Stimulated activated CD4-positive, alpha-beta T cell treated with anti-CD3 and anti-CD28 coated beads, Interleukin-1b, Interleukin-23, amount 100 ng/mL, for 24 hours (primary cell): ENCODE measurements at places on chromosomes 11 and 22.

GRCh38 chr11:3206156-3206921 is 12.3 kb downstream of the MRGPRG start:
- no peak for DNase-seq

- DNase-seq: no peak
These were observed 13.1 kb downstream of the UBASH3B start for GRCh38 chr11:122668562-122669090.

DNA sequence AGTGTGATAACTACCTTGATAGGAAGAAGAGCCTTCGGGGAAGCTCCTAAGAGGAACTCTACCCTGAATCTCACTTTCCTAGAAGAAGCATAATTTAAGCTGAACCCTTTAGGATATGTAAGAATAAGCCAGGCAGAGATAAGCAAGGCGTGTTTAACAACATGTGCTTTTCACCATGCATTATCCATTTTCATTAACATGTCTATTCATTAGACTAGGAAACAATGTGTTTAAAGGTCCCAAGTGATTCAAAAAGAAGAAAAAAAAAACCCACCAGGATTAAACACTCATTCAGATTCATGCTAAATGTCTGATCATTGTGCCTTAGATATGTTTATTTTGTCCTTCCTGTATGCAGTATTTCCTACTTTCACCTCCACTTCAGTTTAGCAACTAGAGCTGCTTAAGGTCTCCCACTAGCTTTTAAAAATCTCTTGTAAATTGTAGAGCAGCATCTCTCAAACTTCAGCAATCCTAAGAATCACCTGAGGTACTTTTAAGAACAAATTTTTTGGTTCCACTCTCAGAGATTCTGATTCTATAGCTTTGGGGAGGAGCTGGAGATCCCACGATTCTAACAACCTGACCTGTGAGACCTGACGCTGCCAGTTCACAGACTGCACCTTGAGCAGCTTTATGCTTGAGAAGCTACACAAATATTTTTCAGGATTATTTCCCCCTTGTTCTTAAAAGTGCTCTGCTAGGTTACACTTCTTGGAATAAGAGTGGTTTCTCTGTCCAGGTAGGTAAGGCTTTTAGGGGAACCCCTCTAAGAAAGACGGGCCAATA is 955.4 kb upstream of the CCDC90B start:
- DNase-seq: no peak

DNA sequence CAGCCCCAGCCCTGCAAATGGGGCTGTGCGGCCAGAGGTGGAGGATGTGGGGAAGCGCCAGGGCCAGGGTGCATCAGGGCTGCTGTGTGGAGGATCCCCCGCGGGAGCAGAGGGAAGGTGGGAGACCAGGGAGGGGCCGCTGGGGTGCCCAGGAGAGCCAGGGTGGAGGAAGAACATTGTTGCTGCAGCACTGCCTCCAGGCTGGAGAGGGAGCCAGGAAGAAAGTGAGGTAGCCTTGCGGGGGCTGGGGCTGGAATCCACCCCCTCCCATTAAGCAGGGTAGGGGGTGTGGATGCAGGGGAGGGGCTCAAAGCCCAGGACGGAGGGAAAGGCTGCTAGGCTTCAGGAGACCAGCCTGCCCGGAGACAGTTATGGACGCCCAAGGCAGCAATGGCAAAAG is 15.0 kb downstream of the CABP7 start:
- no peak for DNase-seq

DNA sequence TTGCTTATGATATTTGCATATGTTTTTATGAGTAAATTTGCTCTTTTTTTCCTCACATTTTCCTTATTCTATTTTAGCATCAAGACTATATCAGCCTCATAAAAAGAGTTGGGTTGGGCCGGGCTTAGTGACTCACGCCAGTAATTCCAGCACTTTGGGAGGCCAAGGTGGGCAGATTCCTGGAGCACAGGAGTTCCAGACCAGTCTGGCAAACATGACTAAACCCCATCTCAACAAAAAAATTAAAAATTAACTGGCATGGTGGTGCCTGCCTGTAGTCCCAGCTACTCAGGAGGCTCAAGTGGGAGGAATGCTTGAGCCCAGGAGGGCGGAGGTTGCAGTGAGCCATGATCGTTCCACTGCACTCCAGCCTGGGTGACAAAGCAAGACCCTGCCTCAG is 148.8 kb upstream of the ANO5 start:
- no peak for DNase-seq

DNA sequence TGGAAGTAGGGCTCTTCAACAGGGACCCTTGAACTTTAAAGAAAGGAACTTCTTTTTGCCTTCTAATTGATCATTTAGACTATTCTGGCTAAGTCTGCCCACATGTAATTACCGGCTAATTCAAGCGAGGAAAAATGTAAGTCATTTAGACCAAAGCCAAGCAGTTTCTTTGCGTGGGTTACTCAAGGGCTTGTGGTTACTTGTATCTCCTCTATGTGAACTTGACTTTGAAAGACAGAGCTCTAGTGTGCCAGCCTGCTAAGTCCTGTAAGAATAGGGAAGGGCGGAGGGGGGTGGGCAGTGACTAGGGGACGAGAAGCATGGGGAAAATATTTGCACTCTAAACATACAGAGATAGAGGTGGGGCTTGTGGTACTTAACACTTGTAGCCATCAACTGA is 145.2 kb upstream of the TEAD1 start:
- no peak for DNase-seq

DNA sequence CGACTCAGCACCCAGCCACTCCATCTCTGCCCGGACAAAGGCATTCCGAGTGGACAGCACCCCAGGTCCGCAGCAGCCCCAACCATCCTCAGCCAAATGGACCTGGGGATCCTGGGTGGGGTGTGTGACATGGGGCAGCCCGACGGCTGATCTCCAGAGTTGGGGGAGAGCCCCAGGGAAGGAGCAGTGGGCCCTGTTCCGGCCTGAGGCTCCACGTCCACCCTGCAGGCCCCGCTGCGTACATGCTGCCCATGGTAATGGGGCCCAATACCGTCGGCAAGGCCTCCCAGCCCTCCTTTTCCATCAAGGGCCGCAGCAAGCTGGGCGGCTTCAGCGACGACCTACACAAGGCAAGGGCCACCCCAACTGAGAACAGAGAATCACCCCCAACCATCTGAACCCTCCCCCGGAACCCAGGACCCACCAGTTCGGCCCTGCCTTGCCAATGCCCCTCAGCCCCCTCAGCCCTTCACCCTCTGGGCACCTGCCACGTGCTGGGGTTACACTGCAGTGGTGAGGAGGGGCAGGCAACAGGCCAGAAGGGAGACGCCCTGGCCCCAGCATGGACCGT is 5.4 kb downstream of the SCGB1C1 start:
- no peak for DNase-seq

GRCh38 chr11:11155962-11156815 is 196.9 kb downstream of the CSNK2A3 start:
- peak; percentile 25 for DNase-seq

DNA sequence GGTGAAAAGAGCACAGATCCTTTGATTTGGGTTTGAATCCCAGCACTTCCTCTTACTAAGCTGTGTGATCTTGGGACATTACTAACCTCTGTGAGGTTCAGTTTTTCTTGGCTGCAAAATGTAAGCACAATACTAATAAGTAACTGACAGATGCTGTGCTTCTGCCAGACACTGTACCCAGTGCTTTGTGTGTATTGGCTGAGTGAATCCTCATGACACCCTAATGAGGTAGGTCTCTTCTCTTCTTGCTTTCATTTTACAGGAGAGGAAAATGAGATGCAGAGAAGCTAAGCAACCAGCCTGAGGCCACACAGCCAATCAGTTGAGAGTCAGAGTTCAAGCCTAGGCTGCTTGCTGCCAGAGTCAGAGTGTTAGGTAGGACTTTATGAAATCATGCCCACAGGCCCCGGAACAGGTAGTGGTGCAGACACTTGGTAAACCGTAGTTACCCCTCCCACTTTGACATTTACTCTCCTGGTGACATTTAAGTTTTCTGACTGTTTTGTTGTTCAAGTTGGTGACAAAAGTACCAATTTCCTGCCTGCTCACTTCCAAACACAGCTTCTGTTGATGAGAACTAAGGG is 21.2 kb downstream of the PTPRJ start:
- DNase-seq: no peak

- DNase-seq: no peak
These were observed 1356.2 kb downstream of the FAM181B start for GRCh38 chr11:81377418-81377817.

- no peak for DNase-seq
These were observed 35.1 kb downstream of the EP300 start for GRCh38 chr22:41127451-41127850.

DNA sequence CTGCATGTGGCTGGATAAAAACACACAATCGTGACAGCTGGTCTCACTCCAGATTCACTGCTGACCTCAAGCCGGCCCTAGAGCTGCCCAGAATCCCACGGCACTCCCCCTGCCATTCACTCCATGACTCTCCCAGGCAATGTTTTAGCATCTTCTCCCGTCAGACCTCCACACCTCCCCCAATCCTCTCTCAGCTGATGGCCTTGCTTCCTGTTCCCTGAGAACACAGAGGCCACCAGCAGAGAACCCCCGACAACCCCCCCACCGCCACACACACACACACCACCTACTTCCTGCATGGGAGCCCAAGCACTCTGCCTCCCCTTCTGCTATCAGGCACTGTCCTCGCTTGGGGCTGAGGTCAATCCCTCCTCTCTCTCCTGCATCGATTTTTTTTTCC is 9.3 kb downstream of the TNKS1BP1 start:
- DNase-seq: no peak

DNA sequence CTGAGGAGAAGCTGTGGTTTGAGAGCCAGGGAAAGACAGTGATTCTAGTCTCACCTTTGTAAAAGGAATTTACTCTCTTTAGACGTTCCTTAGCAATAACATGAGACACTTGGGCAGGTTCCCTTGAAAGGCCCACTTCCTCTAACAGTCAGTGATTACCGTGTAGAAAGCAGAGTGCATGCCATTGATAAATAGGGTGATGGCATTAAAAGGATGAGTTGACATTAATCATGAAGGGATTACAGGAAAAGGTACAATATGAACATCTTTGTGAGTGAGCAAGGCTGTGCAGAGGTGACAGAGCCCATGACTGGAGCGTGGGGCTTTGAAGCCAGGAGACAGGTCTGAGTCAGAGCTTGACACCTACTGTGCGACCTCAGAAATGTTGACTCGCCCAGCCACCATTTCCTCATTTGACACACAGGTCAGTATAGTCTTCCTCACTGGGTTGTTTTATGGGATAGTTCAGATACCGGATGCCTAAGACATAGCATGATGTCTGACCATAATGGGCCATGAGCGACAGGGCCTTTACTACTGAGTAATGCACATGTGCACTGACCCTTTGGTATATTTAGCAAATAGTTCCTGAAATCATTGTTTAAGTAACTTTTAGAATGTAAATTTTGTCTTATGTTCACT is 341.7 kb upstream of the MTNR1B start:
- DNase-seq: no peak

GRCh38 chr11:72735495-72736027 is 16.6 kb downstream of the ARAP1 start:
- DNase-seq: no peak

DNA sequence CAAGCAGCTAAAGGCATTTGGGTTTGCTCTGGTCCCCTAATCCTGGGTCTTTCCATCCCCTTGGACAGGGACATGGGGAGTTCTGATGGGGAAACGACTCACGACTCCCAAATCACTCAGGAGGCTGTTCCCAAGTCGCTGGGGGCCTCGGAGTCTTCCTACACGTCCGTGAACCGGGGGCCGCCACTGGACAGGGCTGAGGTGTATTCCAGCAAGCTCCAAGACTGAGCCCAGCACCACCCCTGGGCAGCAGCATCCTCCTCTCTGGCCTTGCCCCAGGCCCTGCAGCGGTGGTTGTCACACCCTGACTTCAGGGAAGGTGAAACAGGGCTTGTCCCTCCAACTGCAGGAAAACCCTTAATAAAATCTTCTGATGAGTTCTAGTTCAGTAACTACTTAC is 10.7 kb downstream of the UPK3A start:
- no peak for DNase-seq

GRCh38 chr11:78063440-78064181 is at the start of gene THRSP:
Gene THRSP (plus strand): TSS chr11:78063861. CDS start chr11:78063882, 21 bp downstream.
- DNase-seq: no peak

DNA sequence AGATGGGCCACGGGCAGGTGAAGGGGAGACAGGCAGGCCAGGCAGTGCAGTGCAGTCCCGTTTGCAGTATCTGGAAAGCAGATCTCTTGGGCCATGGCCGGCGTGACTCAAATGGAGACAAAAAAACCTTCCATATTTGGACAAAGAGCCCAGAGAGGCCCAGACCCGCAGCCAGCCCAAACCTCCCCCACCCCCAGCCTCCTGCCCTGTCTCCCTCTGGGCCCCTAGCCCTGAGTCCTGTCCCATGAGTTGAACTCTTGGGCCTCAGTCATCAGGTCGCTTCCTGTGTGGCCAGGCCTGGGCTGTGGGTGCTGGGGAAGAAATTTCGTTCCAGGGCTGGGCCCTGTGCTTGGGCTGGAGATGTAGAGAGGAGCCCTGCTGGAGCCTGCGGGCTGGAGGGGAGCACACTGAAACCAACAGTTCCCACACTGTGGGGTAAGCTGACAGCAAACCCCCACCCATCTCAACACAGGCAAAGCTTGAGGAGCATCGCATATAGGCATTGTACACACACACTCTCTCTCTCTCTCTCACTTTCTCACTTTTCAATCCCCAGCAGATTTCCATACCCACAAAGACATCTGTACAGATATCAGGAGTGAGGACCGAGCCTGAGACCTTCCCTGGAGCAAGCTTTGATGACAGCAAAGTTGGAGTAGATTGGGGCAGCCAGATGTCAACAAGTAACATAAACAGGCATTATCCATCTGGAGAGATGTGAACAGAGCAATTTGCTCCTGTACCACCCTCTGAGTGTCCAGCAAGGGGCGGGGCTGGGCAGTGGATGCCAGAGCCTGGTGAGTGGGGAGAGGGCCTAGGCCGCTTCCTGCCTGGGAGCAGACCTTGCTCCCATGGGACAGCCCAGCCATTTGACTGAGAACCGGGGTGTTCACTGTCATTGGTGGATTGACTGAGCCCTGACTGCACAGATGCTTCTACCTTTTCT is 17.2 kb downstream of the ARHGEF17 start:
- DNase-seq: no peak

GRCh38 chr11:66639066-66639813 is 737 bp downstream of the RBM4 start:
- DNase-seq: no peak

GRCh38 chr11:12219757-12220156 is 109.4 kb downstream of the MICAL2 start:
- DNase-seq: no peak

- DNase-seq: no peak
These were observed 38.8 kb downstream of the IRAG1 start for GRCh38 chr11:10654811-10655150.

- DNase-seq: no peak
These were observed 30.6 kb downstream of the UBASH3B start for GRCh38 chr11:122686111-122686510.

GRCh38 chr11:86172894-86173293 is 71.7 kb upstream of the EED start:
- DNase-seq: no peak
